Mesangial cell (primary cell): ENCODE measurements at places on chromosomes 16 and 17. TPM values are rescaled to one million over a fixed set of nuclear protein-coding genes. Genes with fewer than 3 reads are reported as not detected.

The OR4D1 gene
- not detected in 2 replicates for total RNA-seq

The CES3 gene
- total RNA-seq: under 0.01 and 0.38 TPM in 2 replicates

The SNRNP25 gene
- total RNA-seq: 18.3 and 41.2 TPM in 2 replicates

The HOXB5 gene
- total RNA-seq: 1.3 and 3.4 TPM in 2 replicates

The C16orf87 gene
- 4.9 and 6.4 TPM in 2 replicates for total RNA-seq
